Ammon's horn (tissue), 1 donor: ENCODE measurements at places on chromosomes 16 and 17.
A peak's percentile ranks its signal among the peaks of the same experiment; 100 is the strongest.

DNA sequence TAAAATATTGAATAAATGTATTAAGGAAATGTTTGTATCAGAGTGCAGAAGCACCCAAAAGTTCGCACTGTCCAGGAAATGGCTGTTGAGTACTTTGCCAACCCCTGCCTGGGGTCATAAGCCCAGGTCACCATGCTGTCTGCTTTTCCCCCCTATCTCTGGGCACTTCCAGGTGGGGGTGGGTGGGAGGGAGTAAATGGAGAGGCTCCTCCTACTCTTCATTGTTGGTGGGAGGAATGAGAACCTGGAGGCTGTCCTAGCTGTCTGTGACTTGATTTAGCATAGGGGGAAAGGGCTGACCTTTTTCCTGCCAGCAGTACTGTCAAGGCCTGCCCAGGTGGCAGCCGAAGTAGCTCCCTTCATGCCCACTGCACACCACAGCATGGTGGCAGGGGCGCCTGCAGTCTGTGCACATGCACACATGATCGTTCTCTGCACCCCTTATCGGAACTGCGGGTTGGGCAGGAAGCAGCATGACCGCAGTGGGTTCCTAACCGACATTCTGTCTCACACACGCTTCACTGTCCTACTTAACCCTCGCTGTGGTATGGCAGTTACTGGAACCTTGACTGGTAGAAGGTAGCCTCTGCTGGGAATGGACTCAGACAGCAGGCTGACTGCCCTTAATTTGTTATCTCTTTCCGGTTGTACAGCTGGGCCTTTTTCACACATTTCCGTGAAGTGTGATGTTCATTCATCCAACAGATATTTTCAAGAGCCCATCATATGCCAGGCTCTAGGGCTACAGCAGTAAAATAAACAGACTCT lies 41.5 kb downstream of the LDHD start:
- DNase-seq = no peak

GRCh38 chr17:78818152-78818846 lies 22.3 kb downstream of the USP36 start:
- no peak for DNase-seq

DNA sequence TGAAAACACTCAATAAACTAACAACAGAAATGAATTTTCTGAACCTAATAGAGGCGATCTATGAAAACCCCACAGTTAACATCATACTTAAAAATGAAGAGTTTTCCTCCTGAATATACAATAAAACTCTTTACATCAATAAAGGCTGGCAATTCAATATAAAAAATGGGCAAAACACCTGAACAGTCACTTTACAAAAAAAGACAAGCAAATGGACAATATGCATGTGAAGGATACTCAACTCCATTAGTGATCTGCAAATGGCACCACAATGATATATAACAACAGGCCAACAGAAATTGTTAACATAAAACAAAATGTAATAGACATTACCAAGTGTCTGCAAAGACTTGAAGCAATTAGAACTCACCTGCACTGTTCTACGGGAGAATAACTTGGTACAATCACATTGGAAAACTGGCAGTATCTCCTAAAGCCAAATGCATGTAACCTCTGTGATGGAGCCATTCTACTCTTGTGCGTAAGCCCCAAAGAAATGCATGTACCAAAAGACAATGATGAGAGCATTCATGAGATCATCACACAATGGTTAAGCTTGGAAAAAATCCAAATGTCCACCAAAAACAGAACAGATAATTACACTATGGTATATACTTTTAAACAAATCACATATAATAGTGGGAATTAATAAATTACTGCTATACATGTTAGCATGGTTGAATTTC lies 433.4 kb upstream of the MAF start:
- DNase-seq = no peak

- DNase-seq = peak; percentile 25
These were observed 23.1 kb upstream of the MMD start for GRCh38 chr17:55444471-55445441.
